ENCODE measurements at places on chromosomes 4 and X.

GRCh38 chrX:11756354-11757318 is 1.4 kb upstream of the MSL3 start:
- DNase-seq = peak; percentile 4

DNA sequence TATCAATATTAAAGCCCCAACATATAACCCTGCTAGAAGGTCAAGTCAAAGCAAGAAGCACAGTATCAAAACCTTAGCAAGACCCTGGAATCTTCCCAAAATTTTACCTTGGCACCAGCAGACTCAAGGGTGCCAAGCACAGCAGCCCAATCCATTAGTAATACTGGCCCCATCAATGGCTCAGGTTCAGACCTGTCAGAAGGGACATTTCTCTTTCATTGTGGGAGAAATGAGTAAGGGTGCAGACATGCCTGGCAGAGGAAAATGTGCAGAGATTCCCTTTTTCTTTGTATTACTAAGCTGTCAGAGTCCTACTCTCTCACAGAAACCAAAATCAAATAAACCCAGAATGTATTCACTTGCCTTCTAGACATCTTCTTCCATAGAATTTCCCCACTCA is 203.9 kb downstream of the EVC2 start:
- no peak for DNase-seq

DNA sequence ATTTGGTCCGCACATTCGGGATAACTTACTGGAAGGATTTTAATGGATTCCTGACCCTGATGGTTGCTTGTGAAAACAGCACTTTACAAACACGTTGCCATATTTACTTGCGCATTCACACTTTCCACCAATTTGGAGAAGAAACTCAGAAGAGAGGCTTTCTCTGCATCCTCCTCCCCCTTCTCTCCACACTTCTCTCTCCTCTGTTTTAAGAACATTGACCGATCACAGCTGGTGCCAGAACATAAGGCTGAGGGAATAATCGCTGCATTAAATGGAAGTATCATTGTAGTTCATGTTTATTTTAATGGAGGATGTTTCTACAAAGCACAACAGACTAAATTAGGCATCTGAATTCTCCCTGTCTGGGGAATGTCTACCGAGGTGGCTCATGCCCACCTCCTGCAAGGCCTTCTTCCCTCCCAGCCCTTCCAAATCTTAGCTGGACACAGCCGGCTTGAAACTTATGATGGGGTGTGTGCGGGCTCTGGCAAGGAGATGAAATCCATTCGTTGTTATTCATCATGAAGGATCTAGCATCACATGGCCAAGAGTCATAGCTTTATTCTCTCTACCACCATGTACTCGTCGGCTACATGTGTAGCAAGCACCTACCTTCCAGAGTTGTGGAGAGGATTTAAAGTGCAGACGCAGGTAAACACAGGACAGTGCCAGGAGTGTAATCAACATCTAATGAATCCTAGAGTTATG is 204.1 kb downstream of the LDB2 start:
- DNase-seq = no peak

- peak; percentile 93 for DNase-seq
Measured at GRCh38 chr4:139279760-139280620, at the start of gene MGARP. Gene MGARP (minus strand): TSS chr4:139280225. CDS start chr4:139280158, 67 bp downstream.

DNA sequence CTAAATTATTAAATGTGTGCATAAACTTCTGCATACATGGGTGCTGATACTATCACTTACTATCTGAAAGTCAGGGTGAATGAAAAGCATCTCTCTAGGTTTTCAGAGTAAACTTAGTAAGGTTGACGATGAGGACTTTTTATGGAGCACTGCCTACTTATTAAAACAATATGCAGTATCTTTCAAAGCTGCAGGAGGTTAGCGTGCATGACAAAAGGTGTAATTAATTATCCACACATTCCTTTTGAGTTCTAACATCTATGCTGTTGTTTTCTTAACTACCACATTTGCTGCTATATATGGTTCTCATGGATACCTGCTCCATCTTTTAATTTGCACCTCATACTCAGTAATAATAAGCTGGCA is 256.2 kb downstream of the FSTL5 start:
- DNase-seq = no peak

GRCh38 chr4:108763226-108763593 is 357 bp upstream of the ETNPPL start:
- DNase-seq = no peak

DNA sequence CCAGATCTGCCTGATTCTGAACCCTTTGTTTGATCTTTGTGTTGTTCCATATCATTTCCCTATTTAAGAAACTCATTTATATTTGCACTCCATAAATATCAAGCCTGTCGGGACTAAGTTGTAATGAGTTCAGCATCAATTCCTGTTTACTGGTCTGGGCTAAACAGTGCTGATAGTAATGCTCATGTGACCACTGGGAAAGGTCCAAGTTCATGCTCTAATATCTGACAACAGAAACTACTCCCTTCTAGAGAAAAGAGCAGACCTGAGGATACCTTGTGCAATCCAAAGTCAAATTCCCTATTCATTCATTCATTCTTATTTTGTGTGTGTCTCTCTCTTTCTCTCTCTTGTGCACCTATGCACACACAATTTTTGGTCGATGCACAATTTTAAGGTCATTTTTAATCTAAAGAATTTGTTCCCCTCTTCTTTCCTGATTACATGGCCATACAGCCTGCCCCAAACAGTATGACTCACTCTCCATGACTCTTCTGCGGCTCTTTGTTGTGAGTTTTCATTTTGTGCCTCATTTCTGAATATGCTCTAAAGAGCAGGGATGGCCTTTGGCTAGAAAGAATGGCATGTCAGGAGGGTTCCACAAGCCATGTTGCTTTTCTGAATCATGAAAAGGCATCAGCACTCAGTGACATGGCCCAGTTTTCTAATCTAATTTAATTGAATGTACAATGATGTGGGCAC is 664.3 kb downstream of the RPA4 start:
- no peak for DNase-seq

Data from GM23338 (cell line).